ENCODE measurements at places on chromosomes 12 and 14.

GRCh38 chr14:96574633-96575632, 72.8 kb downstream of the PAPOLA start:
- no peak for DNase-seq

DNA sequence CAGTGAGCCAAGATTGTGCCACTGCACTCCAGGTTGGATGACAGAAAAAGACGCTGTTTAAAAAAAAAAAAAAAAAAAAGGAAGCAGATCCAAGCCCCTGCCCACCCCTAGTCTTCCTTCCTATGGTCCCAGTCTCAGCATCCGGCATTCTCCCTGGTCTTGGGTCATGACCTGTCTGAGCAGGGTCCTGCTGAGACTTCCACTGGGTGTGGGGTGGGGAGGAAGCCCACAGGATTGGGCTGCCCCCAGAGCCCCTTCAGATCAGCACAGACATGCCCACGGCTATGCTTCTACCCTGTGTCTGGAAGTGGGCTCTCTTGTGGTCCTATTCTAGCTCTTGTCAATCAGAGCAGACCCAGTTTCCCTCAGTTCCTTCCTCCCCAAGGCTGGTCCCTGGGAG, 12.6 kb upstream of the PLEK2 start:
- DNase-seq: no peak

GRCh38 chr14:90624227-90624626, 192.0 kb downstream of the TTC7B start:
- DNase-seq: no peak

GRCh38 chr12:121345151-121345815, 6.9 kb downstream of the ANAPC5 start:
- DNase-seq: no peak

DNA sequence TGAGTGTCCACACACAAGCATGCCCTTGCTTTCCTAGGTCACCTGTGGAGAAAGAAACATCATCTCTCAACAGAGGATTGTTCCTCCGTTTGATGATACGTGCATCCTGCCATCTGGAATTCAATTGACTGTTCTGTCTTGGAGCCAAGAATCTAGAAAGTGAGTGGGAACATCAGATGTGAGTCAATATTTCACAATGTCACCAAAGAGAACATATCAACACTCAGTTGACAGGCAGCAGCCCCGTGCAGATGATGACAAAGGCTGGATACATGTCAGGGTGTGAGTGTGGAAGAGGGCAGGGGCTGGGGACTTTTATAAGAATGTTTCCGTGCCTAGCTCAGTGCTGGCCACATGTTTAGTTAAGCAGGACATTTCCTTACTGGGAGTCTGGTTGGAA, 76.1 kb downstream of the TBC1D30 start:
- DNase-seq: no peak

DNA sequence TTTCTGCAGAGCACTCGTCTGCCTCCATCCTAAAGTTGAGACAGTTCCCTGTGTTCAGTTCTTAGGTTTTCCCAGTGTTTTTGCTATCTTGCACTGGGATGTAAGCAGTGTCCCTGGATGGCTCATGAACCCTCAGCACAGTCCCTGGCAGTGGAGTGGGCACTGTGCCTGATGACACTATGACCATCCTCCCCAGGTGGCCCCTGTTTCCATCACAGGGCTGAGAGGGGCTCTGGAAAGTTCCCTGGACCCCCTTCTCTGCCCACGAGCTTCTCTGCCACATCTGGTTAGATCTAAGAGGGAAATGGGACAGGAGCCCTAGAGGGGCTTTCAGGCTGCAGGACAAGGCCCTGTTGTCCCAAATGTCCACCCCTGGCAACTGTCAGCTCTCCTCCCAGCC, 249.8 kb upstream of the SFSWAP start:
- DNase-seq: no peak

DNA sequence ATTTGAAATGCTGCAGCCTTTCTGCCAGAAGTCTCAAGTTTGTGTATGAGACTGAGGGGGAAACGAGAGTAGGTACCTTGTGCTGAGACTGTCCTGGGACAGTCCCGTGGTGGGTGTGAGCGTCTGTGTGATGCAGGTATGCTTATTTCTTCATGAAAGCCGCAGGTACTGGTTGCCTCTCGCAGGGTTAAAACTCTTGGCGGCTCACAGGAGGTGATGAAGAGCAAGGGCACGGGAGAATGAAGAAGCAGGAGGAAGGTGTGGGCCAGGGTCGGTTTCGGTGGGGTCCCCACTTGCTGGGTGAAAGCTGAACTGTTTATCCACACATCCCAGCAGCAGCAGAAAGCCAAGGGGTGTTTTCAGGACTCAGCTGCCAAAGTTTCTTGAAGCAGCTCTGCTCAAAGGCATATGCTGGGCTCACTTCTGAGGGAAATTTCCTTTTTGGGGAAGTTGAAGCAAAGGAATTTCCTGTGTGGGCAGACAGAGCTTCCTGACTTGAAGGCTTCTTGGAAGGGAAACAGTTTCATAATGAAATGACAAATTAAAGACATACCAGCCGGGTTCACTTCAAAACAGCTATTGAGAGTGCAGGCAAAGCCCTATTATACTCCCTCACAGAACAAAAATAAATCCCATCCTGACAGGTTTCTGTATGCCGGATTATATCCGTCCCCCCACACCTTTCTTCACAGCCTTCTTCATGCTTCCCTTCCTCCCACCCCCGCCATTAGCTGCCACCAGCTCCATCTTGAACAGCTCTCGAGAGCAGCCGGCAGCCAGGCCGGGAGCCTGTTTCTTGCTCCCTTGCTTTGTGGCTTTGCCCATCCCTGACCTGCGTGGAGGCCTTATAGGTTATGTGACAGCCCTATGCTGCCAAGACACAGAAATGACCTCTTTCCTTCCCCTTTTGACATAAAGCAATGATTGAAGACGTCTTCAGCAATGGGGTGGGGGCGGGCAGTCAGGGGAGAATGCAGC, 116.6 kb downstream of the ETV6 start:
- peak; percentile 62 for DNase-seq

- DNase-seq: no peak
These were observed 4.3 kb upstream of the BDKRB1 start for GRCh38 chr14:96251656-96252155.

DNA sequence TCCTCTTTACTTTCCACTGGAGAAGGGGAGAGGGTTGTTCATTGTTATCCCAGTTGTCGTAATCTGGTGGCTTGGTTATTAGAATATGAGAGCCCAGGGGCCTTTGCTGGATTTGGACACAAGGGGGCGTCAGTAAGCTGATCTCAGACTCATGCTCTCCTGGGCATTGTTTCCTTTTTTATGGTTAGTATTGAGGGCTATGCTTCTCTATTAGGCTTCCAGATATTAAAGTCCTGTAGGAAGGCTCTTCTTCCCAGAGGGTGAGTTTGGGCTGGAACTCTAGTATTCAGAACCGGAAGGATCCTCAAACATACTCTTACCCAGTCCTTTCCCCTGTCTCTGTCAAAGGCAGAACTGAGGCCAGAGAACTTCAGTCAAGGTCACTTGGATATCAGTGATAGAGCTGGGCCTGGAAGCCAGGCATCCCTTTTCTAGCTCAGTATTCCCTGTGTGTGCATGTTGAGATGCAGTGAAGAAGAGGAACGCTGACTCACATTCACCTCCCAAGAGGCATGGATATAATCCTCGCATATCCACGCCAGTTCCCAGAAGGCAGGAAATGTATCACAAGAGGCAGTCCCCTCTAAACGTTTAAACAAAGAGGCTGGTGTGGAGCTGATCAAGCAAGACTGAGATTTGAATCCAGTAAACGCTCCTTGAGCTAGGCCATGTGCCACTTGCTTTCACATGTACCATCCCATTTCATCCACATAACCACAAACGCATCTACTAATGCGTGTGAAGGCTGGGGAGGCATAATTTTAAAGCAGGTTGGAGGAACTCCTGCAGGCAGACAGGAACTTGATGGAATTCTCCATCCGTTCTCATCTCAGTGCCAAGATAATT, 41.6 kb downstream of the UBE3B start:
- peak; percentile 79 for DNase-seq

All from Kasumi-1 (cell line).